ENCODE measurements at places on chromosomes 12 and 14.

- no peak for DNase-seq
Measured at GRCh38 chr14:101914083-101914482, 50.3 kb upstream of the DYNC1H1 start.

- DNase-seq, result no peak
Measured at GRCh38 chr14:72774141-72774540, 119.8 kb downstream of the DPF3 start.

DNA sequence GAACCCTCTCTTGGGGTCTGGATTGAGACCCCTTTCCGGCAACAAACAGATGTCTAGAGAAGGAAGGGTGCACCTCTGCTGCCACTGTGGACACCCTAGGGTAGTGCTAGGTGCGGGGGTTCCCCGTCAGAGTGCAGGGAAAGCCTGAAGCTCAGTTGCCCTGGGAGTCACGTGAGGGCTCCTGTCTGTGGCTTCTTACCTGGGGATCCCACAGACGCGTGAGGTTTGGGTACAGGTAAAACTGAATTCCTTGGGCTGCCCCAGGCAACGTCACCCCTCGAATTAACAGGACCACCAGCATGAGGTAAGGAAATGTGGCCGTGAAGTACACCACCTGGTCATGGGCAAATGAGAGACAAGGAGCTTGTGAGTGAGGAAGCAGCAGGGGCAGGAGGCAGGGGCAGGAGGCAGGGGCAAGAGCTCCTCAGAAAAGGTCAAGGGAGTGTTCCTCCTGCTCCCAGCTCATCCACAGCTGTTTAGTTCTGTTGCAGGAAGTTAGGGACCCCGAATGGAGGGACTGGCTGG is 21.0 kb upstream of the SLC6A12 start:
- no peak for DNase-seq

GRCh38 chr14:66383257-66383656 is 102.9 kb upstream of the CCDC196 start:
- no peak for DNase-seq

- no peak for DNase-seq
Measured at GRCh38 chr12:131371401-131372170, 339.3 kb upstream of the SFSWAP start.

GRCh38 chr12:38872156-38872555 is 33.2 kb downstream of the CPNE8 start:
- DNase-seq, result no peak

GRCh38 chr12:124481257-124481750 is 86.1 kb downstream of the NCOR2 start:
- no peak for DNase-seq

DNA sequence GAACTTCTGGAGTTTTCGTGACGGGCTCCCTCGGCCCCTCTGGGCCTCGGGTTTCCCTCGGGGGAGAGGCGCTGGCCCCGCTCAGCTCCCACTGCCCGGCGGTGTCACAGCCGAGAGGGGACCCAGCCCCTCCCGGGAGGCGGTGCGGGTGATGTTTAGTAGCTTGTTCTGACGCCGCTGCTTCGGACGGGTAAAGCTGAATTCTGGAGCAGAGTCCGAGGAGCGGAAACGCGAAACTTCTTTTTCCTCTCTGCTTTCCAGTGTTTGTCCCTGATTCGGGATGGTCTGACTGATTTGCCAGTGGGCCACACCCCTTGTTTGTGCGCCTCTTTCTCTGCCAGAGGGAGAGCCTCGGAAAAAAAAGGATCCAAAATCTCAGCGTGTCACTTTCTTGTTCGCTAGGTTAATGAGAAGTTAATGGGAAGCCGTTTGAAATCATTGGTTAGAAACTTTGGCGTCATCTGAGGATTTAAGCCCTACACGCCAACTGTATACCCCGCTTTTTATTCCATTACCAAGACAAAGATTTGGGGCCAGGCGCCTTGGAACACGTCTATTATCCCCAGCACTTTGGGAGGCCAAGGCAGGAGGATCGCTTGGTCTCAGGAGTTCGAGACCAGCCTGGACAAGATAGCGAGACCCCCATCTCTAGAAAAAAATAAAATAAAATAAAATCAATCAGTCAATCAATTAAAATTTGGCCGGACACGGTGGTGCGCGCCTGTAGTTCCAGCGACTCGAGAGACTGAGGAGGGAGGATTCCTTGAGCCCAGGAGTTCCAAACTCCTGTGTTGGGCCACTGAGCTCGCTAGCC is 756 bp downstream of the TULP3 start:
- DNase-seq, result no peak

DNA sequence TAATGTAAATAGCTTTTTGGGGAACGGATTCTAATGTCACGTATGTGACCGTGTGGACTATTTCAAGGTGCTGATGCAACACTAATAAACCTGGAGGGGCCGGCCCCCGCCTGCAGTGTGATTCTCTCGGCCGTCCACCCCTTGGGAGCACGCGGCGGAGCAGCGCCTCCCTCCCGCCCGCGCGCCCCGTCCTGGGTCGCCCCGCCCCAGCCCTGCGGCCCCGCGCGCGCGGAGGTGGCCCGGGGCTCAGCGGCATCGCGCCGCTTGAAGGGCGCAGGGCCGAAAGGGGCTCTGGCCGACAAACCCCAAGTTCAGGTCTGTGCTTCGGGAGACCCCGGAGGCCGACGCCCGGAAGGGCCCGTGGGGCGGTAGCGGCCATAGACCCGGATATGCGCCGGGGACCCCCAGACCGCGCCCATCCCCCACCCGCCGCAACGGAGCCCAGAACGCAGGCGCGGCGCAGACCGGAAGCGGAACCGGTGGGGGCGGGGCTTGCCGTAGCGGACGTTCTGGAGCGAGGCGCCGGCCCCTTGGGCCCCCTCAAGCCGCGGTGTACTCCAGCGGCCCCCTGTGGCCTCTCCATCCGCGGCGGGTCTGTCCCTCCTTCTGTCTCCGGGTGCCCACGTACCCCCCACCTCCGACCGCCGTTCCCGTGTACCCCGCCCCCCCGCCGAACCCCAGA is at the start of gene TEX22:
Gene TEX22 (plus strand): TSS at position 495 of the 682 bp plus-strand sequence. CDS start 803 bp downstream, outside the sequence.
- peak; percentile 88 for DNase-seq

DNA sequence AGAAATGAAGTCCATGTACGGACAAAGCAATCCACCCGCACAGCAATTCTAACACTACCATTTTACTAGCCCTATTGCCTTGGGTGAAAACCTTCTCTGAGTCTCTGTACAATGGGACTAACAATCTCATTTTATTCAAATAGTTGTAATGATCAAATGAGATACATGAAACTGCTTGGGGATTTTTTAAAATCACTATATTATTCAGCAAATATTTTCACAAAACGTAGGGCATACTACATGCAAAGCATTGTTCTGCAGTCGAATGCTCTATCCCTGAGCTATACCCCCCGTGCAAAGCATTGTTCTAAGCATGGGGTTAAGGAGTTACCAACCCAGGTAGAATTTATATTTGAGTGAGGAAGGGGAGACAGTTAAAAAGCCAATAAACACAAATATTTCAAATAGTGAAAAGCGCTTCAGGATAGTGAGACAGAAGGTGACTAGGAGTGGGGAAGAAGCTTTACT is 554 bp upstream of the ATF7 start:
- DNase-seq, result no peak

DNA sequence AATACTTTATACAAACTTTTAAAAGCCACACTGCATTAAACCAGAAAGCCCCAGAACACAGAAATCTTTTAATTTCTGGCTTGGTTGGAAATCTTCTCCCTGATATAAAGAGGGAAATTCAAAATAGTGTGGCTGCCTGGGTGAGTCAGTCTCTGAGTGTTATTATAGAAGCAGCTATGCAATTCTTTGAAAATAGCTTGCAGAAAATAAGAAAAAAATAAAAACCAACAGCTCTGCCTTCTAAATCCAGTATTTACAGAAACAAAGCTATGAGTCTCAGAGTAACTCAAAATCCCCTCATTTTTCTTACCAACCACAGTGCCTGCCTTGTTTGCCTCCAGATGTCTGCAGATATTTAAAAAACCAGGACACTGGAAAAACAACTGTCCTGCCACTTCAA is 68.6 kb upstream of the FERMT2 start:
- no peak for DNase-seq

DNA sequence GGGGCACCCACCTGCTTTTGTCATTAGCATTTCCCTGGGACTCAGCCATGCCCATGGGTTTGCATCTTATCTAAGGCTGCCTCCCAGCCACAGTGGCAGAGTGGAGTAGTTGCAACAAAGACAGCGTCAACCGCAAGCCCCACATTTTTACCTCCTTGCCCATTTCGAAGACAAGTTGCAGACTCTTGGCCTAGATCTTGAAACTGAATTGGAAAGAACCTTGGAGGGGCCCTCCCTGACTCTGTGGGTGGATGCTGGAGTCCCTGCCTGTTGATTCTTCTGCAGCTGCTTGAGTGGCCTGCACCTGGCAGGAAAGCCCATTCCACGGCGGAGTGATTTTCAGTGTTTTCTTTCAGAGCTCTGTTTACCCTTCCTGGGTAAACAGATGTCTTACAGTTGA is 309.0 kb downstream of the VRK1 start:
- no peak for DNase-seq

- no peak for DNase-seq
Measured at GRCh38 chr12:7361265-7361664, 57.4 kb downstream of the ACSM4 start.

DNA sequence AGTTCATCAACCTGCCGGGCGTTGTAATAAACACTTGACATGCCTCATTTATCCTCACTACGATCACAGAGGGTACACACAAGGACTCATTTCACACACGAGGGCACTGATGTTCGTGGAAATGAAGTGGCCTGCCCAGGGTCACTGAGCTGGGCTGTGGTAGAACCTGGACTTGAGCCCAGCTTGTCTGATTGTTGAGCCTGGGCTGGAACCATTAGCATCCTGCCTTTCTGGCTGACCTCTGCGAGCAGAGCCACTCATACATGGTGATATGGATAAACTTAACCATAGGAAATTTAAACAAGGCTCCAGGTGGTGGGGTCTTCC is 16.6 kb upstream of the JDP2 start:
- no peak for DNase-seq

DNA sequence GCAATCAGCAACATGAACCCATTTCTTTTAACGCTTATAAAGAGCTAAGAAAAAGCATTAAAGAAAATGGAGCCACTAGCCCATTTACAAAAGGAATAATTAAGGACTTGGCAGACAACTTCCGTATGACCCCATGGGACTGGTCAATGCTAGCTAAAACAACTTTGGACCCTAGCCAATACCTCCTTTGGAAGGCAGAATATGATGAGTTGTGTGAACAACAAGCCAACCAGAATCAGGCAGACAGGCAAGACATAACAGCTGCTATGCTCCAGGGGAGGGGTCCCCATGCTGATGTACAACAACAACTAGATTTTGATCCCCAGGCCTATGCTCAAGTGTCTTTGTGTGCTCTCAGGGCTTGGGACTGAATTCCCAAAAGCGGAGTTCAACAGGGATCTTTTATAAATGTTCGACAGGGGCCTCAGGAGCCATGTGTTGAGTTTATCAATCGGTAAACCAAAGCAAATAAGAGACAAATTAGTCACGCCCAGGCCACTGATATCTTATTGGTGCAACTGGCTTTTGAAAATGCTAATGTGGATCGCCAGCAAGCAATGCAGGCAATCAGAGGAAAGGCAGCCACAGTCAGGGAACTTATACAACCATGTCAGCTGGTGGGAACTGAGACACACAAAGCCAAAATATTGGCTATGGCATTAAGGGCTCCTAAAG is 254.4 kb upstream of the DIO2 start:
- no peak for DNase-seq

- no peak for DNase-seq
Measured at GRCh38 chr12:2410496-2410895, 357.7 kb downstream of the CACNA1C start.

- DNase-seq, result no peak
Measured at GRCh38 chr14:55577229-55577628, 2.8 kb upstream of the KTN1 start.

- DNase-seq, result no peak
Measured at GRCh38 chr12:52517888-52518287, 2.3 kb downstream of the KRT5 start.

DNA sequence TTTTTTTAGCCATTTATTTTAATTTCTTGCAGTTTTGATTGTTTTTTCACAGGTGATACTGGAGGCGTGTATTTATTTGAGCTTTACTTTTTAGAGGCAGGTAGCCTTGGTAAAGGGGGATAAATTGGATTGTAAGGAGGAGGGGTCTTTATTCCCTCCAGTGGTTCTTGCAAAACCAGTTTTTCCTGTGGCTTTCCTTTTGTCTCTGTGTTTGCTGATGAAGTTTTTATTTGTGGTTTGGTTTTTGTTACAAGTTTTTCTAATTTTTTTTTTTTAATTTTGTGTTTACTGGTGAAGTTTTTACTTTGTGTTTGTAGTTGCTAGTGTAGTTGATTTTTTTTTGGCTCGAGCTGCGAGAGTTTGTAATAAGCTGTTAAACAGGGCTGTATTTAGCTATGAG is 278.5 kb downstream of the PRKD1 start:
- DNase-seq, result no peak

- no peak for DNase-seq
Measured at GRCh38 chr12:110931315-110931728, 10.9 kb upstream of the MYL2 start.

GRCh38 chr14:22510527-22511110 is 78.4 kb downstream of the DAD1 start:
- DNase-seq, result no peak

- no peak for DNase-seq
Measured at GRCh38 chr12:50166799-50167048, 445 bp downstream of the CERS5 start.

- no peak for DNase-seq
Measured at GRCh38 chr12:124388679-124389137, 93.8 kb downstream of the RFLNA start.

GRCh38 chr12:67457136-67457535 is 188.0 kb downstream of the CAND1 start:
- no peak for DNase-seq

- no peak for DNase-seq
Measured at GRCh38 chr12:127555071-127555470, 711.9 kb upstream of the TMEM132C start.

DNA sequence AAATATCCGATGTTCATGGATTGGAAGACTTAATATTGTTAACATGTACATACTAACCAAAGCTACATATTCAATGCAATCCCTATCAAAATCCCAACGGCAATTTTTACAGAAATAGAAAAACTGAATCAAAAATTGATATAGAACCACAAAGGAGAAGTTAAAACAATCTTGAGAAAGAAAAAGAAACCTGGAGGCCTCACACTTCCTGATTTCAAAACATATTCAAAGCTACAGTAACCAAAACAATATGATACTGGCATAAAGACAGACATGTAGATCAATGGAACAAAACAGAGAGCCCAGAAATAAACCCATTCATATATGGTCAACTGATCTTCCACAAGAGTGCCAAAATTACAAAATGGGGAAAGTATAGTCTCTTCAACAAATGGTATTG is 5.4 kb upstream of the PELI2 start:
- DNase-seq, result no peak

DNA sequence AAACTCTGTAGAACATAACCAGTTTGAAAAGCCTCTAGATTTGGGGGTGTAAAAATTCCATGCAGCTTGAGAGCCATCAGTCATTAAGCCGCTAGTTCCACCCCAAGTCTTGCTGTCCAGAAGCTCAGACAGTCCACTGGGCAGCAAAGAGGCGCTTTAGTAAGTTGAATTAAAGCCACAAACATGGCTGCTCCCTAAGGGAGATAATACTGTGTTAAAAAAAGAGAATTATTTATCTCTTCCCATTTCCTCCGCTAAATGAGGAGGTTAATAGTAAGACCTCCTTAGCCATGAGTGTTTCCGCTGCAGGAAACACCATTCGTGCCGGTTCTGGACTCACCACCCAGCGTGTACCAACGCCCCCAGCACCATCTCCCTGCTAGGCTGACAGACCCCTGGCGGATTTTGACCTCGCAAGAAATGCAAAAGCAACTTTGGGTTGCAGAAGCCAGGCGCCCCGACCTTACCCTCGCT is 536 bp downstream of the TM7SF3 start:
- no peak for DNase-seq

All from NCI-H1930 (cell line).